Activated T-cell treated with anti-CD3 and anti-CD28 coated beads, Interleukin-2, amount 50 U/mL, for 48 hours (primary cell): ENCODE measurements at places on chromosomes 7 and 10.

- DNase-seq: no peak
Measured at GRCh38 chr7:3246127-3246526, 54.9 kb upstream of the SDK1 start.

DNA sequence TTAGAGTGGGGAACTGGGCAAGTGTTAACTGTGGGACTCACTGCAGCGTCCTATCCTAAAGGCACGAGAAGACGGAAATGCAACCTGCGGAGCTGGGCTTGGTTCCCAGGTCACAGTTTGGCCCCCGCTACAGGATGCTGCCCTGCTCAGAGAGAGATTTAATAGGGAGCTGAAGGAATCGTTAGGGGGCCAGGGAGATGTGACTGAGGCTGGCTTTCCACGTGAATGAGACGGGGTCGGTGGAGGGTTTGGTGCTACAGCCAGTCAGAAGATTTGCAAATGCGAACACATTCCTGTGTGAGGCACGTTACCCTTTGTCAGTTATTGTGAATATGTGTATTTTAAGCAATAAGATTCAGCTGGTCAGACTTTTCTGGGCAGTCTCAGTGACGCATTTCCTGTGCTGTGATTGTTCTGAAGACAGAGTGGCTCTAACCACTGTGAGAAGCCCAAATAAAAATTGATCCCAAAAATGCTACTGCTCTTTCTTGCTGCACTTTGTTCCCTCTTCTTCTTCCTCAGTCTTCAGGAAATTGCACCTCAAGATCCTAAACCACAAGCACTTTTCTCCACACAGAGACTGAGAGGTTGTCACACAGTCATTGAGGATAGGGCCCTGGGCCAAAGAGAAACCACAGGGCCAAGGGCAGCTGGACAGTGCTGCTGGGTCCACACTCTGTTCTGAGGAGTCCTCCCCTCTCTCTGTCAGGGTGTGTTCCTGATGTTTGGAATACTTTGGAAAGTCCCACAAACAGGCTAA lies 21.2 kb downstream of the CYP17A1 start:
- DNase-seq: no peak

- no peak for DNase-seq
Measured at GRCh38 chr7:125122173-125122572, 192.5 kb upstream of the POT1 start.

DNA sequence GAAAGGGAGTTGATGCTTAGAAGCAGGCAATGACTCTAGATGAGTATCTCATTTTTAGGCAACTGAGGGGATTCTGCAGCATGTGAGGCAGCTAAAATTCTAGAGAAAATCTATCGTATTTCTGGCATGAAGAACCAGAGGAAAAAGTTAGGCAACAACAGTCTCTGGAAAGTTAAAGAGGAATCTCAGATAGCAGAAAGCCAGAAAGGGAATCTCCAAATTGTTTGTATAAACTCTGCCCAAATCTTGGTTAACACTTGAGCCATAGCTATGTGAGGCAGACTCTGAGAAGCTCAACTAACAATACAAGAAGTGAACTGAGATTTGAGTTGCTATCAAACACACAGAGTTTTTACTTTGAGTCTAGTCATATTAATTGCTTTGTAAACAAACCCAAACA lies 215.8 kb upstream of the FZD8 start:
- no peak for DNase-seq

DNA sequence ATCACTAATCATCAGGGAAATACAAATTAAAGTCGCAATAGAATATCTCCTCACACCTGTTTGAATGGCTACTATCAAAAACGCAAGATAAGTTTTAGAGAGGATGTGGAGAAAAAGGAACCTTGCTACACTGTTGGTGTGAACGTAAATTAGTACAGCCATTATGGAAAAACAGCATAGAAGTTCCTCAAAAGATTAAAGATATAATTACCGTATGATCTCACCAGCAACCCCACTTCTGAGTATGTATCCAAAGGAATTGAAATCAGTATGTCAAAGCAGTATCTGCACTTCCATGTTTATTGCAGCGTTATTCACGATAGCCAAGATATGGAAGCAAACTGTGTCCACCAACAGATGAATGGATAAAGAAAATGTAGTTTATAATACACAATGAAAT lies 164.4 kb downstream of the ZNF365 start:
- DNase-seq: no peak

GRCh38 chr10:133460208-133460769 lies 6.5 kb downstream of the SCART1 start:
- no peak for DNase-seq

DNA sequence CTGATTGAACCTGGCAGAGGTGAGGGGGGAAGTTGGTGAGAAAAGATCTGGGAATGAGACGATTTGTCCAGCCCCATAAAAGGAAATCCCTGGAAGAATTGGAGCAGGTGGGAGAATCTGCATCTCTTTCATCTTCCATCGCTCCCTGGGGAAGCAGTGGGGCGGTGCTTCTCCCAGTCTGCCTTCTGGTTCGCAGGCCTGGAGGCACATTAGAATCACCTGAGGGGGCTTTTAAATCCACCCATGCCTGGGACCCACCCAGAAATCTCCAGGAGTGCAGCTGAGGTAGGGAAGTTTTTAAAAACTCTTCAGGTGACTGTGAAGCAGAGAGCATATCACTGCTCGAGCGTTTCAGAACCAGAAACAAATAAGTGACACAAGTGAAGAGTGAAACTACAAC lies 26.7 kb upstream of the SYPL1 start:
- no peak for DNase-seq

- no peak for DNase-seq
Measured at GRCh38 chr10:79184145-79184625, 115.4 kb downstream of the ZMIZ1 start.

- DNase-seq: no peak
Measured at GRCh38 chr10:49621561-49621960, 7.7 kb downstream of the CHAT start.

GRCh38 chr7:123425246-123425645 lies 109.1 kb downstream of the IQUB start:
- DNase-seq: no peak

- DNase-seq: peak; percentile 76
Measured at GRCh38 chr10:133275684-133276092, 980 bp downstream of the ADAM8 start.

- no peak for DNase-seq
Measured at GRCh38 chr7:101870361-101871062, 53.1 kb downstream of the CUX1 start.

GRCh38 chr7:19815546-19815945 lies 42.1 kb upstream of the TMEM196 start:
- no peak for DNase-seq

DNA sequence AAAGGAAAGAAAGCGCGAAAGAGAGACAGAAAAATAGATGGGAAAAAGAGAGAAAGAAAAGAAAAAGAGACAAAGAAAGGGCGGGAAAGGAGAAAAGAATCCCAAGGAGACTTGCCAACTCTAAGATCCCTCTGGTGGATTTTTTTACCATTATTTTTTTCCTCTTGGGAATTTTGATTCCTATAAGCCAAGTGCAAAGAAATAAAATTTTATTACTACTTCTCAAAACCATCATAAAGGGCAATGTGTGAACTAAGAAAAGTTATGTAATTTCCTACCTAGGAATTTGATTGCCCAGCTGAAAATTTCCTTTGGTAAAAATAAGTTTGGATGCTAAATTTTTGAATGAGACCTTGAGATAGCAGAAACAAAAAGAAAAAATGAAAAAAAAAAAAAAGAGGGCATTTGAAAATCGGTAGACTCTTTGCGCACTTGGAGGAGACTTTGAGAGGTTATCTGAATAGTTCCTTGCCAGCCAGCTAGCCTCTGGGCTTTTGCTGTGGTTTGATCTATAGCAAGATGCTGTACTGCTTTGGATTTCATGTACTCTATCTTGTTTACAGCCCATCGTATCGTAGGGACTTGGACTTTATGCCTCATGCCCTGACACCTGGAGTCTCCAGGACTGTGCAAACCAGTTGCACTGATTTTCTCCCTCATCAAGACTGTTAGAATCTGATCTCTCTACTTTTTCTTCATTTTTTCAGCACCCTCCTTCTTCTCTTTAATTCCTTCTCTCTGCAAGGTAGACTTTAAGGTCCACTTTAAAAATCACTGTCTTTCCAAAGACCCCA lies 535.4 kb upstream of the MKI67 start:
- DNase-seq: no peak

DNA sequence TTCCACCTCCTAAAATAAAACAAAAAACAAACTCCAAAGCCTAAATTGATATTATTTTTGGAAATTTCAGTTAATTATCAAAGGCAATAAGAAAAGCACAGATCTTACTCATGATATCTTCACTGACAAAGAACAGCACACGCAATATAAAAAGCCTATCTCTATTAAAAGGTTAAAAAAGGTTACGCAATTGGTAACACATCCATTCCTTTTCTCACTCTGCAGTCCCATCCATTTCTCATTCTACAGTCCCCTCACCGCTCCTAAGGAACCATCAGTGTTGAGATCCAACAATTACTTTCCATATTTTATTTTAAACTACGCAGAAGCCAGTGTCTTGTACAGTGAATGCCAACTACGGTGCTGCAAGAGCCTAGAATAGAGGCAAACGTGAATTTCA lies 1.3 kb downstream of the SEC61G start:
- no peak for DNase-seq

DNA sequence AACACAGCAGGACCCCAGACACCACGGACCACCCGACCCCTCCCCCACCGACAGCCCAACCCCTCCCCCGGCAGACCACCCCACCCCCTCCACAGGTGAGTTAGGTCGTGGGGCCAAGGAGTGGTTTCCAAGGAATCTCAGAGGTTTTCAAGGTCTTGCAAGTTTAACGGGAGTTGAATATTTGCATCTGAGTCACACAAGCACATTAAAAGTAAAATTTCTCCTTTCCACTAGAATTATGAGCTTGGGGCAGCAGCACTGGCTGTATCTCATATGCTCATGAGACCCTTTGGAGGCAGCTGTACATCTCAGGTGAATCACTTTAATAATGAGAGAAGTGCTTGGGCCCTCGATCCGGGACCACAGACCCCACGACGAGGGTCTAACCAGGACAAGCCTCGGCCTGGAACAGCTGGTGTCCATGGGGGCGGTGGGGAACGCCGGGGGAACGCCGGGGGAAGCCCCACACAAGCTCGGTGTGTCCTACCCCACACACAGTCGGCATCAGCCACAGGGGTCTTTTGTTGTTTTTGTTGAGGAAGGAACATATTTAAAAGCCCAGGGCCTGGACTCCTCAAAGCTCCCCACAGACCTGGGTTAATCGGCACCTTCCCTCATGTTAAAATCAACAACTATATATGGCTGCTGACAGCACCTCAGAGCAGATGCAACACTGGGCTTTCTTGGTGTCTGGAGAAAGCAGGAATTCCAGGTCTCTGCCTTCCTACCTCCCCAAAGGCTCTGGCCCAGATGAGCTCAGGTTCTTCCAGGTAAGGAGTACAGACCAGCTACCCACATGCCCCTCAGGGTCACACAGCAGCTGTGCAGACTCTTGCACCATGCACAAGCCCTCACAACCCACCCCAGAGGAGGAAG lies 130.3 kb downstream of the DIP2C start:
- DNase-seq: no peak

GRCh38 chr10:5457741-5458140 lies 41.6 kb downstream of the CALML5 start:
- DNase-seq: no peak
